ENCODE measurements at places on chromosomes 3 and 15. TPM values are rescaled to one million over a fixed set of nuclear protein-coding genes. Genes with fewer than 3 reads are reported as not detected.

Gene MORC1
- 0.02 TPM for total RNA-seq

- no peak for DNase-seq
Measured at GRCh38 chr15:70535071-70535954, 228.0 kb downstream of the UACA start.

DNA sequence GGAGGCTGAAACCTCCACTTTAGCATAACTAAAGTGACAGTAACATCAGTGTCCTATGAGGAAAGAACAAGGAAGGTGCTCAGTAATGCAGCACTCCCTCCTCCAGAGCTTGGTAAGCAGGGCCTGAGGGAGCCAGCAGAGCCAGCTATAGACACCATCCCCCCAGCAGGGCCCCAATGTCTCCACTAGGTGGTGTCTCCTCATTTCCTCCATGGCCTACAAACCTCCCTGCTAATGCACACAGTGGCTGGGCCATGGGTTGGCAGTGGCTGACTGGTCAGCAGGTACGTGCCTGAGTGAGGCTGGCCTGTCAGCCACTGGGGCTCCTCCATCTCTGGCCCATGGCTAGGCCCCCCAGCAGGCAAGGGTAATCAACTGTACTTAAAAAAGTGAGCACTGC, 13.6 kb downstream of the MRPS25 start:
- peak; percentile 43 for DNase-seq

- DNase-seq, result no peak
Measured at GRCh38 chr3:173096140-173096539, 44.9 kb downstream of the SPATA16 start.

- peak; percentile 54 for DNase-seq
Measured at GRCh38 chr15:87419344-87419743, 837.2 kb downstream of the NTRK3 start.

DNA sequence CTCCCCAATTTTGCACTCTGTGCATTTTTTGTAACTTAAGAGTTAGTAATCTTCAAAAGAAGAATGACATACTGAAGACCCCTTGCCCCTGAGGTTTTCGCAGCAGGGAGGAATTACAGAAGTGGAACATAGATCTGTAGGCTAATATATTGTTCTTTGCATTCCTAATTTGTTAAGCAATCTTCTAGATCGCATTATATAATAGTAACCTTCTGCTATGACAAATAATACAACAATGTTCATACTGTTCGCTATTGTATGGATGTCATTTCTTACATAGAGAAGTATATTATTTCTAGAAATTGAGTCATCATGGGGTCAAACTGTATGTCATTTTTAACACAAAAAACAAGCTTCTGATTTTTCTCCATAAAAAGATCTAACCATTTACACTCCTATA, 95.8 kb upstream of the TGFBR2 start:
- DNase-seq, result no peak
